NCI-H146 (cell line): ENCODE measurements at places on chromosomes 1 and 21.

DNA sequence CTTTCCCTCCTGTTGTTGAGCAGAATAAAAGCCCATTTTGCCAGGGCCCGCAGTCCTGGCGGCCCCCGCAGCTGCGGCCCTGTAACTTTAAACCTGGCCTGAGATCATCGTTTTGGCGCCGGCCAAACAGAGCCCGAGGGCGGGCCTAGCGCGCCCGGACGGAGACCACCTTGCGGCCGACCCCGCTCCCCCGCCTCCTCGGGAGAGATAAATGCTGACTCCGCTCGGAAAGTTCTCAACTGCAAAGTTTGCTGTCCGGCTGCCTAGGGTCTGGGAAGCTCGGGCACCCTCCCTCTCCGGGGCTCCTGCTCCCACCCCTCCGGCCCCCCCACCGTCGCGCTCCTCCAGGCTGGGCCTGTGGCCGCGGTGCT, at the start of gene PDPN:
TSS of gene PDPN (plus strand) at position 238 of the 371 bp plus-strand sequence. CDS start 202 bp downstream, outside the sequence.
- DNase-seq: no peak

GRCh38 chr1:41803656-41804055, 115.1 kb downstream of the HIVEP3 start:
- no peak for DNase-seq

GRCh38 chr1:235429143-235429542, 61.9 kb downstream of the TBCE start:
- DNase-seq: no peak

GRCh38 chr21:35855484-35855883, 204.8 kb downstream of the SETD4 start:
- DNase-seq: no peak

- no peak for DNase-seq
Observed at GRCh38 chr1:53073868-53074311, 11.9 kb downstream of the PODN start.

DNA sequence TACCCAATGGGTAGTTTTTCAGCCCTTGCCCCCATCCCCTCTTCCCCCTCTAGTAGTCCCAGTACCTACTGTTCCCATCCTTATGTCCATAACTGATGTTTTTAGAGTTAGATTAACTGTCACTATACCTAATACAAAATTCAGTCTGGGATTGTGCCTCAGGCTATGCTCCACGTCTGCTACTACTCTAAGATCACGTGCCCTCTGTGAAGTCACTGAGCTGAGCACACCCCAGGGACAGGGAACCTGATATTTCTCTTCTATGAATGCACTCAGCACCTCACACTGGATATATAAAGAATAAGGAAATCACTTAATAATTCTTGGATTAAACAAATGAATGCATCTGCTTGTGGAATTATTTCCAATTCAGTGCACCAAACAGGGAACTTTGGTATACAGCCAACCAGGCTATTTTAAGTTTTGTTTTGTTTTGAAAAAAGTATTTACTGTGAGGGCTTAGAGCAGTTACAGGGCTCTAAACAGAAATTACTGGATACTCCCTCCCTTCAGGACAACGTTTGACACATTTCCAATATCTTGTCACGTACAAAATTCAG, 307.9 kb downstream of the SMYD3 start:
- DNase-seq: peak; percentile 63

- DNase-seq: no peak
Observed at GRCh38 chr1:152182944-152183361, 23.9 kb upstream of the RPTN start.

- no peak for DNase-seq
Observed at GRCh38 chr1:213065800-213066199, 14.8 kb downstream of the RPS6KC1 start.

DNA sequence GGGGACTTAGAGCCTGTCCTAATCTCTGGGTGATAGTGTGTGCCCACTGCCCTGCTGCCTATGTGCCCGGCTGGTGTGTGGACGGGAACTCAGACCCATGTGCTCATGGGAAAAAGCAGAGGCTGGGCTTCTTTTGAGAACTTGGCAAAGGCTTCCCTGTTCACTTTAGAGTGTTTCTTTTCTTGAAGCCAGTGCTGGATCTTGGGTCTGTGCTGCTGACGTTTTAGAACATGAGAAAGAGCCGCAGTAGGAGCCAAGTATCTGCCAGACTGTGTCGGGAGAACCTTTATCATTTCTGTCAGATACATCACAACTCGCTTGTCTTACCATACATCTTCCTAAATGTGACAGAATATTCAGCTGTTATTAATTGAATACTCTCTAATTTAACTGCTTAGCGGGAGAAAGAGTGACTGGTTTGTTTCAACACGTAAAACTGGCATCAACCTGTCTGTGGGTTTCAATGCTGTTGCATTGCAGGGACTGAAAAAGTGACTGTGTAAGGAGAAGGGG, 195.2 kb downstream of the PBX1 start:
- no peak for DNase-seq

DNA sequence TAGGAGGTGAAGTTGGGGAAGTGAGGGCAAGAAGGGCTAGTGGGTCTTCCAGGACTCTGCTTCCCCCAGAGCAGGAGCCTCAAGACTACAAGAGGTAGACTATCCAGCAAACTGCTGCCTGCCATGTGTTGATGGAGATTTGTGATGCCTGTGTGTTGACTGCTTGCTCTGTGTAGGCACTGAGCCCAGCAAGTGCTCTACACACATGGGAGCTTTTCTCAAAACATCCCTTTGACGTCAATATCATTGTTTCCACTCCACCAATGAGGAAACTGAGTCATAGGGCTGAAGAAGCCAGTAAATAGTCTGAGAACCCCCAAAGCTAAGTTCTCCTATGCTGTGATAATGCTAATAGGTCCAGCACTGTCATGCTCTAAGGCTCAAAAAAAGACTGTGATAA, 207.2 kb upstream of the NFIA start:
- DNase-seq: no peak

- DNase-seq: no peak
Observed at GRCh38 chr1:224689374-224689773, 73.3 kb downstream of the CNIH3 start.

DNA sequence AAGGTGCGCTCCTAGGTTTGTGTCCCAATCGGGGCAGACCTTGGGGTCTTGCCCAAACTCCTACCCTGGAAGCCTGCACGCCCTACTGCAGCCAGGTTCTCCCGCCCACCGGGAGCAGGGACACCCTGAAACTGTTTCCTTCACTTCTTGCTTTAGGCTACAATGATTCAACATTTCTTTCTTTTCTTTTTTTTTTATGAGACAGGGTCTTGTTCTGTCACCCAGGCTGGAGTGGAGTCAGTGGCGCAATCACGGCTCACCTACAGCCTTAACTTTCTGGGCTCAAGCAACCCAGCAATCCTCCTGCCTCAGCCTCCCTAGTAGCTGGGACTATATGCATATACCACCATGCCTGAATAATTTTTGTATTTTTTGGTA, 75.8 kb downstream of the ITPKB start:
- DNase-seq: no peak

- DNase-seq: no peak
Observed at GRCh38 chr1:90969241-90969640, 52.6 kb downstream of the ZNF644 start.

DNA sequence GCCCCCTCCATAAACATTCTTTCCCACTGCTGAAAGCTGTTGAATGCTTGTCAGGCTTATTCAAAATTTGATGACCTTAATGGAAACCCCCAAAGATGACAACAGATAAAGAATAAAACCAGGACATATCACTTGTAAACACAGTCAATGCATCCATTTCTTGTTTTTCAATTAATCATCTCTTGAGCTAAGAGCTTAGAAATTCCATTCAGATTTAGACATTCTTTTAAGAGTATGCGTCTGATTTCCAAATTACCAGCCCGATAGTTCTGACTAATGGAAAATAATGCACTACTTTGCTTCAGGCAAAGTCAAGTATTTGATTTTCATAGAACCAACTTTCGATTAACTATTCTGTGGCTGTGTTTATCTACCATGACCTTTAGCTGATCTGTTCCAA, 100.6 kb upstream of the RUNX1 start:
- no peak for DNase-seq

- DNase-seq: peak; percentile 27
Observed at GRCh38 chr1:53737648-53738204, 1.2 kb downstream of the GLIS1 start.

DNA sequence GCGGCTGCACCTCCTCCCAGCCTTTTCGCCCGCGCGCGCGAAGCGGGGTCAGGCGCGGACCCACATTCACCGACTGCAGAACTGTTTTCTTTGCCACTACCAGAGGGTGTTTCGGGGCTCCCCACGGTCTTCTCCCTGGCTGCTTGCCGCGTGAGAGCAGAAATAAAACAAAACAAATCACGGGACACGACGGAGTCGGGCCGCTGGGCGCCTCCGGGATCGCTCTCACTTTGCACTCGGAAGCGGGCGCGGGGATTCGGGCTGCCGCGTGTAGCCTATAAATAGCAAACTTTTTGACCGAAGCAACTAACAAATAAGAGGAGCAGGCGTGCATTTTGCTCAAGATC, 412.3 kb upstream of the ESRRG start:
- DNase-seq: peak; percentile 61

- DNase-seq: no peak
Observed at GRCh38 chr1:218317061-218317460, 28.1 kb upstream of the TGFB2 start.

DNA sequence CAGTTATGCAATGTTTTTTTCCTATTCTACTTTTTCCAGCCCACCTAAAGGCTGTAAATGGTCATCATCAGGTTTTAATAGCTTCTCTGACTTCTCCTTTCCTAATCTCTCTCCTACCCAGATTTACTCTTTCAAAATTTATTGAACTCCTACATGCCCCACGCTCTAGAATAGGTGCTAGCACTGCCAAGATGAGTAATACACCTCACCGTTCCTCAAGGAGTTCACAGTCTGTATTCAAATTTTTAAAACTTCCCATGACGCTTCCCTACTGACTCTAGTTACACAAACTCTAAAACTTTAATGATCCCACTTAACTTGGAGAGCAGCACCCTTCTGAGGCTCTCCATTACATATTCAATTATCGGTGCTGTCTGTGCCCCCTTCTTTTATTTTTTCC, 51.6 kb downstream of the ALG14 start:
- no peak for DNase-seq

GRCh38 chr1:230857822-230858221, 10.5 kb downstream of the C1orf198 start:
- DNase-seq: no peak

GRCh38 chr1:209937996-209938959, at the start of gene SYT14:
Gene SYT14, plus strand, starts transcription at chr1:209938217. Its CDS starts 48 bp downstream, at chr1:209938265.
- peak; percentile 91 for DNase-seq

GRCh38 chr1:17909634-17910033, 154.5 kb downstream of the ACTL8 start:
- DNase-seq: peak; percentile 1

DNA sequence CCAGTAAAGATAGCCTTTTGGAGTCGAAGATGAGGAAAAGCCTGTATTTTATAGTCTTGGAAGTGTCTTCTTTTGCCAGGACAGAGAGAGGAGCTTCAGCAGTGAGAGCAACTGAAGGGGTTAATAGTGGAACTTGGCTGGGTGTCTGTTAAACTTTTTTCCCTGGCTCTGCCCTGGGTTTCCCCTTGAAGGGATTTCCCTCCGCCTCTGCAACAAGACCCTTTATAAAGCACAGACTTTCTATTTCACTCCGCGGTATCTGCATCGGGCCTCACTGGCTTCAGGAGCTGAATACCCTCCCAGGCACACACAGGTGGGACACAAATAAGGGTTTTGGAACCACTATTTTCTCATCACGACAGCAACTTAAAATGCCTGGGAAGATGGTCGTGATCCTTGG, at the start of gene VCAM1:
TSS of gene VCAM1 (plus strand) at position 253 of the 400 bp plus-strand sequence. CDS start at position 372, 119 bp downstream.
- DNase-seq: no peak

DNA sequence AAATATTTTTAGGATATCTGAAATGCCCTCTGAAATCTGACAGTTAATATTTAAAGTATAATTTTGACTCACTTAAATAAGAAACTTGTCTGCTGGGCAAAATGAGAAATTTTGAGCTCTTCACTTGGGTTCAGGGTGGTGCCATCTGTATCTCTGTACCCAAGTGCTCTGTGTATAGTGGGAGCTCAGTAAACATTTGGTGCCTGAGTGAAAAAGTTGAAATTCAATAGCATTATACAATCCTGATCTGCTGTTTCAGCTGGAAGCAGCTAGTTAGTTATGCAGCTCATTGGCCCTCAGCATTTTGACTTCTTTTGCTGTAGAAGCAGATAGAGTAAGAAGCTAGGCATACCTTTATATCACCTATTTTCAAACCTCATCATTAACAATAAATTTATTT, 73.3 kb downstream of the RPE65 start:
- DNase-seq: no peak

GRCh38 chr1:8903410-8903809, 24.9 kb upstream of the ENO1 start:
- DNase-seq: no peak

GRCh38 chr1:155186794-155187455, 13.3 kb downstream of the TRIM46 start:
- DNase-seq: no peak

- no peak for DNase-seq
Observed at GRCh38 chr1:32394890-32395432, 720 bp upstream of the BSDC1 start.

DNA sequence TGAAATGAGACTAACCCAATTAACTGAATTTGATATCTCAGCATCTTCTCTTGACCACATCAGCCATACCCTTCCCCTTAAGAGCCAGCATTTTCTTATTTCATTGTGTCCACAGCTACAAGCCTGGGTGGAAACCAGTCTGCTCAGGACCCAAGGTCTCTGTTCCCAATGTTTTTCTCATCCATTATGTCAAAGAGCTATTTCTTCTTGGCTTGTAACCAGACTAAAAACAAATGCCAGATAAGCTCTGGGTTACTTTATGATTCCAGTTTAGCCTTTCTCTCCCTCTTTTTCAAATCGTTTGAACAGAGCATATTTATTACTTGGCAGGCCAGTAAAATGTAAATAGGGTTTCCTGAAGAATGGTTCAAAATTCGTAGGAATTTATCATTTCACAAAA, 109.3 kb upstream of the SPATA6 start:
- DNase-seq: no peak

DNA sequence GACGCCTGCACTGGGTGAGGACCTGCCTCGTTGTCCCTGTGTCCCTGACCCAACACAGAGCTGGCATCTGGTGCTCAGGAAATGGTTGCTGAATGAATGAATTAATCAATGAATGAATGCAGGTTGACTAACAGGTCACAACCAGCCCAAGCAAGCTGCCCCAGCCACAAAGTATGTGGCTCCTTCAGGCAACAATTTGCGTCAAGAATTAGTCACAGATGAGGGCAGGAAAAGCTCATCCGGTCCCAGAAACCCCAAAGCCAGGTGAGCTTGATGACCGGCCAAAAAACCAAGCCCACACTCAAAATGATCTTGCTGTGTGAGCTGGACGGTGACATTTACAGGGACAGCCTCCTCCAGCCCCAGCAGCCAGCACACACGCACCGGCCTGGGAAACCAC, 40.6 kb upstream of the GPR153 start:
- no peak for DNase-seq

DNA sequence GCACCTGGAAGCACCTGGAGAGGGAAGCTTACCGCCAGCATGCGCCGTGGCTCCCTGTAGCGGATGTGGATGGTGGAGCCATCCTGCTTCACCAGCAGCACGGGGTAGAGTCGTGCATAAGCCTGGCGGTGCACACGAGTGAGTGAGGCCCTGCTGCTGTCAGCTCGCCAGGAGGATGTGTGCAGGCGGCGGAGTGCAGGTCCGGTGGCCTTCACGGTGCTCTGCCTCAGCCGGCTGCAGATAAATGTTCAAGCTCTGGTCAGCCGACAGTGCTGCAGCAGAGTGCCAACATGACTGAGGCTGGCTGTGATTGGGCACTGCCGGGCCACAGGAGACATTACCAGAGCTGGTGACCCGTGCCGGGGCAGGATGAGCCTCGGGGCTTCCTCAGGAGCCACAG, 1.5 kb downstream of the MRPL55 start:
- DNase-seq: no peak

GRCh38 chr1:33438364-33439160, 7.7 kb upstream of the PHC2 start:
- no peak for DNase-seq

GRCh38 chr1:214917081-214917635, 165.4 kb upstream of the KCNK2 start:
- no peak for DNase-seq
